ENCODE measurements at places on chromosomes 16 and 17.
A peak's percentile ranks its signal among the peaks of the same experiment; 100 is the strongest.

DNA sequence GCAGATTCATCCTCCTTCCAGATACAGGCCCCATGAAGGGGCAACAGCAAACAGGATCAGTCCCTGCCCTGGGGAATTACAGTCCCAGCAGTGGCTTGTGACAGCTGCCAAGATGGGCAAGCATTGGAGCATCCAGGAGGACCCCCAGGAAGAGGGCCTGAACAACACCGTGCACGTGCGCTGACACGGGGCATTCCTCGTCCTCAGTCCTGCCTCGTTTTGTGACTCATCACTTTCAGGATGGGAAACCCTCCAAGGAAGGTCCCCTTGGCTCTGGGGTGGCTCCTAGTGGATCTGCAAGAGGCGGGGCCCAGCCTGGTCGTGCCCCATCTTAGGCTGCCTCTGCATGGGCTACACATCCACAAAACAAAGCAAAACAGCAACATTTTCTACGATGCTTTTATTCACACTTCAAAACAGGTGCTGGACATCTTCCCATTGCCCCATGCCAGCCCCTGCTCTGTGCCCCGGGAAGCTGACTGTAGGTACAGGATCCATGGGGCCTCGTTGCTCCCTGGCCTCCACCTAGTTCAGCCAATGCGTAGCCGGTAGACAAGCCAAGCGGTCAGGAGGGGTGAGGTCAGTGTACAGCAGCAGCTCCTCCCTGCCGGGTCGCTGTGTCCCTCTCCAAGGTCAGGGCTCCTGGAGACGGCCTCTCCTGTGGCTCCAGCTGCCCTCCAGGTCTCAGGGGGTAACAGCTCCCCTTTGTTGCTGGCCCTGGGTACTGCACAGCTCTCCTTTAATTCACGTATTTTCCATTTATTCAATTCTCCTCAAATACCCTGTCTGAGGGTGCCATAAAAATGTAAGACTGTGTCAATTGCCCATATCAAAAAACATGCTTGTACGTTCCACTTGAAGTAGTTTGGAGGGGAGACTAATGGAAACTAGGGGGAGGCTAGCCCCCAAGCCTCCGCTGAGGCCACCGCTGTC is 32.2 kb downstream of the ACTG1 start:
- no peak for DNase-seq

- DNase-seq = no peak
Measured at GRCh38 chr16:89422905-89423630, 67.3 kb downstream of the ANKRD11 start.

DNA sequence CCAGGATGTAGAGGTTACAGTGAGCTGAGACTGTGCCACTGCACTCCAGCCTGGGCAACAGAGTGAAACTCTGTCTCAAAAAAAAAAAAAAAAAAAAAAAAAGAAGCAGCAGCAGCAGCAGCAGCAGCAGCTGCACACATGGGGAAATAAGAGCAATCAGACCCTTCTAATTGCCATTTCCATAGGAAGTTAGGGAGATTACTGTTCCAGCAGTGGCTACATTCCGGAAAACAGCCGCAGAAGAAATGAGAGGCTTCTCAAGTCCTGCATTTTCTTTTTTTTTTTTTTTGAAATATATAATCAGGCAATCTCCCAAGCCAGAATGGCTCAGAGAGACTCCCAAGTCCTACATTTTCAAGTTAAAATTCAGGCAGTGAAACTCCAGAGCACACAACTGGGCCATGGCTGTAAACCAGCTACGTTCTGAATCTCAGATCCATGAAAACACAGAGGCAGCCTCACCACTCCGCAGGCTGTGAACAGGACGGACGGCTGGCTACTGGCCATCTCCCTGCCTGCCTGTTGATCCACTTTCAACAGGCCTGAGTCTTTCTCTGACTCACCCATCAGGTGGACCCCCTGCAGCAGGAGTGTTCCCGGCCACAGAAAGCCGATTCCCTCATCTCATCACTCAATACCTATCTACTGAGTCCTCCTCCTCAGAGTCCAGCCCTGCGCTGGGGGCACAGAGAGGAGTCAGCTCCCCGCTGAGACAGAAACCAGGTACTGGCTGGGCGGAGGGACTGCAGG is 15.0 kb downstream of the TRPV1 start:
- peak; percentile 5 for DNase-seq

DNA sequence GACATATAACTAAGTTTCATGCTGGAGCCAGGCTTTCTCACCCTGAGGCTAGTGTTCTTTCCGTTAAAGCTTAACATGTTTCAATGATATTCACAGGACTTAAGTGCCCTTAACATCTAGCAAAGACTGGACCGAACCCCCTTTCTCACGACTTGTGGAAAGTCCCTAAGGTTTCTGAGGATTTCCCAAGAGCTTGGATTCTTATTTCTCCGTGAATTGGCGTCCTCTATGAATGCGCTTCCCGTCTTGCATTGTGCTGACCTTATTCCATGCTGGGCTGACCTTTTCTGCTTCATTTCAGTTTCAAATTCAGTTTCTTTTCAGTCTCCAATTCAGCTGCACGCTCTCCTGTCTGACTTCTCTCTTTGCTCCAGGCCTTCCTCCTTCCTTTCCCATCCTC is 206.4 kb downstream of the HS3ST3A1 start:
- no peak for DNase-seq

- no peak for DNase-seq
Measured at GRCh38 chr17:49107211-49107557, 25.4 kb upstream of the B4GALNT2 start.

GRCh38 chr17:39641883-39642282 is 4.9 kb downstream of the STARD3 start:
- DNase-seq = no peak

Data from spinal cord (tissue), 10 donors.